ENCODE measurements at places on chromosomes 5 and 9. TPM values are rescaled to one million over a fixed set of nuclear protein-coding genes. Genes with fewer than 3 reads are reported as not detected.

The CXCL14 gene
- total RNA-seq: not detected

DNA sequence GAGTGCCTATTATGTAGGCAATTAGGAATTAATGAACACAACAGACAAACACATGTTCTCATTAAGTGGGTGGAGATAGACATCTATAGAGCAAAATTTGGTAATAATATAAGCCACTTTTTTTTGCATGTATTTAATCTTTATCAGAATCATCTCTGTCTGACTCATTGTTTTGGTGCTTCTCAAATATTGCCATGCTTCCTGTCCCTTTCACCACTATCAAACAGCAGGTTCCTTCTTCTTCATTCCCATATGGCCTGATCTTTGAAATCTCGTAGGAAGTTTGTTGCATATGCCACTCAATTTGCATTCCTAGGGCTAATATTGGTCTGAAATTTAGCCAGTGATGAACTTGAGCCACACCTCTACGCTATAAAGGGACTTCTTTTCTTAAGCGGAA, 128.9 kb upstream of the SPEF2 start:
- H3K27me3 ChIP-seq: no peaks in the 10 kb centered on the region
- H3K4me3 ChIP-seq: no peak overlapping the region
- no peak for DNase-seq
- no peaks in the 10 kb centered on the region for H3K4me1 ChIP-seq

GRCh38 chr9:133786371-133786753, 48.2 kb upstream of the SARDH start:
- H3K4me1 ChIP-seq: no peaks in the 10 kb centered on the region
- H3K4me3 ChIP-seq: no peak overlapping the region
- DNase-seq: no peak
- peaks cover 4% of the 10 kb centered on the region for H3K36me3 ChIP-seq
- H3K27ac ChIP-seq: no peak overlapping the region

GRCh38 chr5:72507231-72507906, at the start of gene ZNF366:
Gene ZNF366, minus strand, starts transcription at chr5:72507410. Its CDS starts 45,914 bp downstream, at chr5:72461496.
- H3K4me3 ChIP-seq: peak within 1 kb of the TSS; percentile 18

The CDKN2B gene
- 15.3 TPM for total RNA-seq

GRCh38 chr9:136273921-136274785, 28.5 kb upstream of the QSOX2 start:
- no peak for DNase-seq
- no peak overlapping the region for H3K27ac ChIP-seq
- peaks cover 6% of the 10 kb centered on the region for H3K4me1 ChIP-seq
- H3K4me3 ChIP-seq: no peak overlapping the region
- peaks cover 34% of the 10 kb centered on the region for H3K27me3 ChIP-seq

The MRPS27 gene
- total RNA-seq: 46.1 TPM

GRCh38 chr5:169716287-169716686, 79.2 kb downstream of the DOCK2 start:
- H3K36me3 ChIP-seq: peaks cover 5% of the 10 kb centered on the region
- H3K27ac ChIP-seq: peak overlapping the region; percentile 33
- H3K4me1 ChIP-seq: peaks cover 44% of the 10 kb centered on the region

- H3K4me1 ChIP-seq: peaks cover 86% of the 10 kb centered on the region
- H3K27me3 ChIP-seq: no peaks in the 10 kb centered on the region
- DNase-seq: no peak
- H3K4me3 ChIP-seq: no peak overlapping the region
- H3K27ac ChIP-seq: peak overlapping the region; percentile 8
- H3K36me3 ChIP-seq: peaks cover 54% of the 10 kb centered on the region
Measured at GRCh38 chr5:115532517-115532916, 12.1 kb downstream of the FEM1C start.

The SOX30 gene
- 0.15 TPM for total RNA-seq

DNA sequence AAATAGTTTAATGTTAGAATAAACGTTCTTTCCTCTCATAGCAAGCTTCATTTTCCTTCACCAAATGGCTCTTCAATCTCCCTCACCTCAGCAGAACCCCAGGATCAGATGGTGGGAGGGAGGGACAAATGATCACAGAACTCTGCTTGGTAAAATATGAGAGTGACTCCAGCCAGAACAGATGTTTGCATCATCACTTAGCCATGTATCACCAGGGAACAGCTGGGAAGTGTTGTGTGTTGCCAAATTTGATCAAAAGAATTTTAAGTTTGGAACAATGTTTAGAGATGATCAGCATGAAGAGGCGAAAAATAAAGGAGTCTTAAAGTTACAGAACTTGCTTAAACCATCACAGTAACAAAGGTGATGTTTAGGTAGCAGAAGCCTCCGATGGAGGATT, 115.7 kb downstream of the FRMD3 start:
- H3K36me3 ChIP-seq: peaks cover 18% of the 10 kb centered on the region
- DNase-seq: no peak
- H3K27ac ChIP-seq: no peak overlapping the region
- no peak overlapping the region for H3K4me3 ChIP-seq
- peaks cover 43% of the 10 kb centered on the region for H3K4me1 ChIP-seq

The ABLIM3 gene
- 49.9 TPM for total RNA-seq

GRCh38 chr5:91493086-91493485, 110.0 kb upstream of the ARRDC3 start:
- H3K4me3 ChIP-seq: no peak overlapping the region
- no peaks in the 10 kb centered on the region for H3K36me3 ChIP-seq
- DNase-seq: no peak
- no peak overlapping the region for H3K27ac ChIP-seq
- H3K27me3 ChIP-seq: peaks cover 5% of the 10 kb centered on the region
- no peaks in the 10 kb centered on the region for H3K4me1 ChIP-seq
